ENCODE measurements at places on chromosomes 7 and 10. TPM values are rescaled to one million over a fixed set of nuclear protein-coding genes. Genes with fewer than 3 reads are reported as not detected.

PLPP4 gene
- not detected for total RNA-seq

MOGAT3 gene
- not detected for total RNA-seq

CPED1 gene
- 69.5 TPM for total RNA-seq

GNGT1 gene
- not detected for total RNA-seq

FAM25C gene
- total RNA-seq: not detected

All from ascending aorta (tissue), 2 donors.